T-cell (primary cell): ENCODE measurements at places on chromosomes 1 and 21. TPM values are rescaled to one million over a fixed set of nuclear protein-coding genes. Genes with fewer than 3 reads are reported as not detected.
A peak's percentile ranks its signal among the peaks of the same experiment; 100 is the strongest.

ADAMTS4 gene
- total RNA-seq: 1.1 TPM

OR2L5 gene
- not detected for total RNA-seq

S1PR1 gene
- 368 TPM for total RNA-seq

LRRN2 gene
- not detected for total RNA-seq

DNA sequence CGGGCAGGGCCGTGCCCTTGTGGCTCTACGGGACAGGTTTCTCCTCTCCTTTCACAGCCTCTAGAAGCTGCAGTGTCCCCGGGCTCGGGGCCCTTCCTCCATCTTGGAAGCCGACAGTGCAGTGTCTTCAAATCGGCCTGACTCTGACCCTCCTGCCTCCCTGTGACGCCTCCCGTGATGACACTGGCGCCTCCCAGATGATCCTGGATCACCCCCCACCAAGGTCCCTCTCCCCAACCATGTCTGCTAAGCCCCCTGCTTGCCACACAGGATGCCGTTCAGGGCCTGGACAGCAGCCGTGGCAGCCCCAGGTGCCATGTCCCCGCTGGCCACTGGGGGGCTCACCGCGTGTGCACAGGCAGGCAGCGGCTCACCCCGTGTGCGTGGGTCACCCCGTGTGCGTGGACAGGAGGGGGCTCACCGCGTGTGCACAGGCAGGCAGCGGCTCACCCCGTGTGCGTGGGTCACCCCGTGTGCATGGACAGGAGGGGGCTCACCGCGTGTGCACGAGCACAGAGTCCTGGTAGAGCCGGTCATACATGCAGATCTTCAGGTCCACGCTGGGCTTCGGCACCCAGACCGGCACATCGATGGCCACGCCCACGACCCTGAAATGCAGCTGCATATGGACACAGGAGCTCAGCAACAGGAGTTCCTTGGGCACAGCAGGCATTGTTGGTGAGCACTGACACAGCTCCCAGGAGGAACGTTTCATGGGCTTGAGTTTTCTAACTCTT, 24.9 kb upstream of the TMEM52 start:
- no peaks in the 10 kb centered on the region for H3K36me3 ChIP-seq
- no peaks in the 10 kb centered on the region for H3K27me3 ChIP-seq
- no peak overlapping the region for H3K4me3 ChIP-seq

DNA sequence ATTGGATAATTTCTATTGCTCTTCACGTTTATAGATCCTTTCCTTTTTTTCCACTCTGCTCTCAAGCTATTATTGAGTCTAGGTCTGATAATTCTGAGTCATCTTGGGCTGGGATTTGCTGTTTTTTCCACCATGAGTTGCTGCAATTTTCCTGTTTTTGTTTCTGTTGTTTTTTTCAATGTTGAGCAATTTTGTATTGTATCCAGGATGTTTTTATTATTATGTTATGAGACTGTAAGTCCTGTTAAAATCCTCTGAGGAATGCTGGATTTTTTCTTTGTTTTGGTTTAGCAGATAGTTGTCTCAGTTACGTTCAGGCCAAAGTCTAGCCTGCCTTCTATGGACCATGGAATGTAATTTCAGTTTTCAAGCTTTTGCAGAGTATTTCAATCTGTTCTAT, 13.0 kb upstream of the SLC35A3 start:
- H3K4me1 ChIP-seq: no peaks in the 10 kb centered on the region
- no peaks in the 10 kb centered on the region for H3K36me3 ChIP-seq
- no peak overlapping the region for H3K4me3 ChIP-seq
- no peak overlapping the region for H3K27ac ChIP-seq

- no peaks in the 10 kb centered on the region for H3K4me1 ChIP-seq
- H3K36me3 ChIP-seq: no peaks in the 10 kb centered on the region
- H3K4me3 ChIP-seq: no peak overlapping the region
- H3K27ac ChIP-seq: no peak overlapping the region
Measured at GRCh38 chr1:234624724-234625117, 14.7 kb upstream of the IRF2BP2 start.

GRCh38 chr1:158931055-158931737, at the start of gene PYHIN1:
TSS of gene PYHIN1 (plus strand) at chr1:158931552. CDS start at chr1:158936911, 5,359 bp downstream.
- H3K4me1 ChIP-seq: peaks cover 16% of the 10 kb centered on the region
- peaks cover 2% of the 10 kb centered on the region for H3K36me3 ChIP-seq
- H3K4me3 ChIP-seq: peak within 1 kb of the TSS; percentile 80
- no peaks in the 10 kb centered on the region for H3K27me3 ChIP-seq
- peak within 1 kb of the TSS; percentile 72 for H3K27ac ChIP-seq

GRCh38 chr1:61230523-61230922, 148.2 kb downstream of the NFIA start:
- no peak for DNase-seq
- H3K27ac ChIP-seq: no peak overlapping the region
- no peak overlapping the region for H3K4me3 ChIP-seq
- no peaks in the 10 kb centered on the region for H3K27me3 ChIP-seq
- no peaks in the 10 kb centered on the region for H3K36me3 ChIP-seq
- no peaks in the 10 kb centered on the region for H3K4me1 ChIP-seq

DNA sequence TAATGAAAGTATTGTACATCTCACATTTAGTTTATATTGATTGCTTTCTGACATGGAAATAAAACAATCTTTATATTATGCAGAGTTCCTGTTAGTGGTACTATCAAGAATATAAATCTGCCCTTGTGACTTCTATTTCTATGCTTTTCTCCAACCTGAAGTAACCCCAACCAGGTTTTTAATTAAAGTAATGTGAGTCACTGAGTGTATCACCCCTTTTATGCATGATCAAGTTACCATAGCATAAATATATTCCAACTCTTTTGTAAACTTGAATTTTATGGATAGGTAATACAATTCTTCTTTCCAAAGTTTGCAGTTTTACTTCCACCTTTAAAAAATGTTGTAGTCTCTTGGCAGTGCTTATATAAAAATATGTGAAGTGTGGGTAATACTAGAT, 532.3 kb downstream of the USP25 start:
- H3K36me3 ChIP-seq: no peaks in the 10 kb centered on the region
- H3K27me3 ChIP-seq: no peaks in the 10 kb centered on the region
- DNase-seq: no peak
- H3K27ac ChIP-seq: no peak overlapping the region
- H3K4me1 ChIP-seq: no peaks in the 10 kb centered on the region

DNA sequence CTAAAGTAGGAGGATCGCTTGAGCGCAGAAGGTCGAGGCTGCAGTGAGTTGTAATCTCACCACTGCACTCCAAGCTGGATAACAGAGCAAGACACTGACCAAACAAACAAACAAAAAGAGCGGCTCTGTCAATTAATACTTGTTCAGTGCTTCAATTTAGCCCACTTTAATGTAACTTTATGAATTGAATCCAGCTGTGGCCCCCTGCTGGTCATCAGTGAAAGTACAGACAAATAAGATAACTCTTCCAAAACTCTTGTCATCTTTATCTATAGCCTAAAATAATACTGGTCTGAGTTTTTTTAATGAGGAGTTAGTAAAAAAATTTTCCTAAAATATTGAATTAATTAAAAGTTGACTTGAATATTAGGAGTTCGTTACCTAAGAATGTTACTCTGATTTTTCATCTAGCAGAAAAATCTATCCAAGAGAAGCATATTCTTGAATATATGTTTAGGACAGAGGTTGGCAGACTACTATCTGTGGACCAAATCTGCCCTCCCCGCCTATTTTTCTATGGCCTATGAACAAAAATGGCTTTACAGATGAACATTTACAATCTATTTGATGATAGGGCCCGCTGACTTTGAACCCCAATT, 26.1 kb downstream of the ATP5PF start:
- H3K4me3 ChIP-seq: no peak overlapping the region
- peak; percentile 41 for DNase-seq
- H3K27ac ChIP-seq: no peak overlapping the region
- H3K27me3 ChIP-seq: no peaks in the 10 kb centered on the region
